ENCODE measurements at places on chromosomes 16 and 17.

GRCh38 chr17:64386412-64387144 is 4.1 kb downstream of the PECAM1 start:
- DNase-seq: no peak

GRCh38 chr16:46857368-46857945 is 26.5 kb upstream of the C16orf87 start:
- peak; percentile 73 for DNase-seq

DNA sequence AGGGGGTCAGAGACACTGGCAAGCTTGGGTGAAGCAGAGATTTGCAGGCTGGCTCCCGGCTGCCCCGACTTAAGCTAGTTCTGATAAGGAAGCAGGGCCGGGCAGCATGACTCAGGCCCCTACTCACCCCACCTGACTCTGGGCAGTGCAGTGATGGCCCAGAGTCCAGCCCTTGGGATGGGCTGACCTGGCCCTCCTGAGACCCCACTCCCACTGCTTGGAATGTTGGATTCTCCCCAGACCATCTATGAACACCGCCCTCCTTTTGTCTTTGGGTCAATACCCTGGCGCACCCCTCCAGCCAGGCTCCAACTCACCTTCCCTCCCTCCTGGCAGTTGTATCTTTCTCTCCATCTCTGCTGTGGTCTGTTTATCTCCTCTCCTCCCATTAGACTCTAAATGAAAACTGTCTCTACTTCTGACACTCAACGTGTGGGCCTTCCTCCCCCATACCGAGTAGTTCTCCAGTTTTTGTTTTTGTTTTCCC is 21.0 kb downstream of the LGALS3BP start:
- no peak for DNase-seq

DNA sequence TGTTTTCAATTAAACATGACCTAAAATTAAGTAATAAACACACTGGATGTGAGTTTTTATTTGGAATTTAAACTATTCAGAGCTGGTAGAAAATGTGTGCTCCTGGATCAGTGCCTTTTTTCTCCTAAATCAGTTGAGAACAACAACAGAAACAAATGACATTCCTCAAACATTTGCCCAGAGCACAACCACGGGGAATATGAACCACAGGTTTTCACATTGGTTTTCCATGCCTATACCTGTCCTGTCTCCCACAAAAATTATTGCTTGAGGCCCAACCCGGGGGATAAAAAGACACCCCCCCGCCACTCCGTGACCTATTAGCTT is 6.8 kb downstream of the HSBP1 start:
- DNase-seq: no peak

DNA sequence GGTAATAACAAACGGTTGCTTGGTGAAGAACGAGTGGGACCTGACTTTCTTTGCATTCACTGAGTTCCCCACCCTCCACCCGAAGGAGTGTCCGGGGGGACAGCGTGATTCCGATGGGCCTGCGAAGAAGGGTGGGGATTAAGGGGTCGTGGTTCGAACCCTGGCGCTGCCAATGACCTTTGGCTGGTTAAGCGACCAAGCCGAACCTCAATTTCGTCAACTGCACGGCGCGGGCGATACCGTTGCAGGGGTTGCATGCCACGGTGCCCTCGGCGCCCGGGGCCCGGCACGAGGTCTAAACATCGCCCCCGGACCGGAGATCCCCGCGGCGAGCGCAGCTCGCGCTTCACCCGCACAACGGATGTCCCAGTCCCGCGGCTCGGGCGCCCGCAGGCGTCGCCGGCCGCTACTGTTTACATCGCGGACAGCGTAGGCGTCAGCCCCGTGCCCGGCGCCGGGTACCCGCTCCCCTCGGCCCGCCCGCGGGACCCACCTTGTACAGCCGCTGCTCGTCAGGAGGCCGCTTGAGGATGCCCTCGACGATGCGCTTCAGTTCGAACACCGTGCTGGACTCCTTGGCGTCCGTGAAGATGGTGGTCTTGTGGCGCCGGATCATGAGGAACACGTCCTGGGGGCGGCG is 460 bp downstream of the ELOB start:
- no peak for DNase-seq

DNA sequence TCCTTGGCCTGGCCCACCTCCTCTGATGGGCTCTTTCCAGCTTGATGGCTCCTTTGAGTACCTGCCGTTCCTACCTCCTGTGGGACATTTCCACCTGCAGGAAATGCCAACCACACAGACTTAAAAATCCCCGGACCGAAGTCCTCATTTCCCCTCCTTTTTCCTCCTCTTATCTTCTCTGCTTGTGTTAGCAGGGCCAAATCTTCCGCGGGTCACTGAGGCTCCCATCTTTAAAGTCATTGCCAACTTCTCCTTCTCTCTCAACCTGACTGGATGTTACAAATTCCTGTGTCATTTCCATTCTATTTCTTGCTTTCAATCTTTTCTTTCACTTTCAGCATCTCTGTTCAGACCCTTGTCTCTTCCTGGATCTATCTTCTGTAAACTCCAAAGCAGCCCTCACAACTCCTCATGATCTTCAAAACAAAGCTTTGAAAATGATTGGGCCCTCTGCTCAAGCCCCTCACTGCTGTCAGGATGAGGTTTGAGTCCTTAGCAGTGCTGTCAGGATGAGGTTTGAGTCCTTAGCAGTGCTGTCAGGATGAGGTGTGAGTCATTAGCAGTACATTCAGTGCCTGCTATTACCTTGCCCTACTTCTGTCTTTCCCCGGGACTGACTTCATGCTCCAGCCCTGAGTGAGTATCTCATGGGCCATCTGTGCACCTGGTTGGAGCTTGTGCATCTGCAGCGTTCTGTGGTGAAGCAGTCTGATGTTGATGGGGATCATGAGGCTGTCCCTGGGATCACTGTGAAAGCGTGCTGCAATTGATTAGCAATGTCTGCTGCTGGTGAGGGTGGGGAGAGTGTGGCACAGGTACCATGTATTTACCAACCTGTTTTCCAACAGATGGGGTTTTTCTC is 100.1 kb downstream of the IRF8 start:
- no peak for DNase-seq

- no peak for DNase-seq
These were observed 5.7 kb downstream of the ENO3 start for GRCh38 chr17:4956493-4957061.

DNA sequence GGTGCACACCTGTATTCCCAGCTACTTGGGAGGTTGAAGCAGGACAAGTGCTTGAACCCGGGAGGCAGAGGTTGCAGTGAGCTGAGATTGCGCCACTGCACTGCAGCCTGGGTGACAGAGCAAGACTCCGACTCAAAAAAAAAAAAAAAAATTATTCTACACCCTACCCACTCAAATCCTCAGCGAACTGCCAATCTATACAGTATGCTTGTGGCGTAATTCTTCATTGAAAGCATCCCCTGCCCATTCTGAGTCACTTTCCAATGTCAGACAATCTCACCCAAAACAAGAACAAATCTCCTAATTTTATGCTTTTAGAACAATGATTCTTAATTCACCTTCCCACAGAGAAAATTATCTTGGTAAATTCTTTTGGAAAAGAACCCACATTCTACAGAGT is 12.0 kb downstream of the AMFR start:
- DNase-seq: no peak

DNA sequence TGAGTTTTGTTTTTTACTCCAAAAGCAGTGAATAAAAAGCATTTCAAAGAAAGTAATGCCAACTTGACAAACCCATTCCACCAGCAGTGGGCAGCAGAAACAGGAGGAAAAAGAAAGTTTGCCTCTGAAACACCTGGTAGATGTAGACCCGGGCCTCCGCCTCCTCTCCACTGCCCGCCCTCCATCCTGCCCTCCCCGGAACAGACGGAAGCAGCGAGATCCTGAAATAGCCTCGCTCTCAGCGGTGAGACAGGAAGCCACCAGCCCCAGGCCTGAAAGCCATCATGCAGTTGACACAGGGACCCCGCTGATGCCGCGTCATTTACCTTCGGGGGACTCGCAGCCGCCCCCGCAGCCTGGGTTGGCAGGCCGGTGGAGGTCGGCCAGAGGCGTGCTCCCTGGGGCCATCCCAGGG is 67.8 kb downstream of the C16orf78 start:
- peak; percentile 10 for DNase-seq
